ENCODE measurements at places on chromosomes 4 and X.

DNA sequence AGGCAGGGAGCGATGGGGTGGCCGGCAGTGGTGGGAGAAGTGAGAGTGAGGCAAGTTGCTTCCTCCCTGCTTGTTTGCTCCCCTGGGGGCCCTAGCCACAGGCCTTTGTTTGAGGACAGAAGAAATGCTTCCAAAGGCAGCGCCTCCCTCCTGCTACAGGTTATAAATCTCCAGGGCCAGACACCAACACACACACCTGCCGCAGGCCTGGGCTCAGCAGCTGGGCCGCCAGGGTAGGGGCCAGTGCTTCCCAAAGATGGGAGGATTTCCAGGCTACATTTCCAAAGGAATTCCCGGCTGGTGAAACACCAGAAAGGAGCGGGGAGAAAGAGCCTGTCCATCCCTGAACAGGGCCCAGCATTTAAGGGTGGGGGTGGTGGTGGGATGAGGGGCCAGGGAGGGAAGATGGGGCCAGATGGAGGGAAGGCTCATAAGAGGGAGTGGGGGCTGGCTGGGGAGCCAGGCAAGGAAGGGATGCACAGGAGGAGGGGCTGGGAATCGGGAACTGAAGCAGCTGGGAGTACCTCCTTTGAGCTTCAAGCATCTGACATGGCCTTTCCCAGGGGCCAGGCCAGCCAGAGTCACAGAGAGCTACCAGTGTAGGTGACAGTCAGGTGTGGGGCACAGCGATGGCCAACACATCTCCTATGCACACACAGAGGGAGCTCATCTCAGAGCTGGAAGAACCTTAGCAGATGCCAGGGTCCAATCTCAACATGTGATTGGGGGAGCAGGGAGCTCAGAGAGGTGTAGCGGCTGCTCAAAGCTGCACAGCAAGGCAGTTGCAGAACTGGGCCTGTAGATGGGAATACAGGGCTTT is 143.9 kb downstream of the PJA1 start:
- DNase-seq, result no peak

- DNase-seq, result no peak
These were observed 782.5 kb downstream of the FAT4 start for GRCh38 chr4:126097155-126097799.

GRCh38 chr4:67765928-67766327 is 11.7 kb upstream of the GNRHR start:
- DNase-seq, result no peak

GRCh38 chrX:70132877-70133302 is 357 bp upstream of the IGBP1 start:
- no peak for DNase-seq

- peak; percentile 64 for DNase-seq
These were observed 754 bp downstream of the MTMR1 start for GRCh38 chrX:150693725-150694574.

DNA sequence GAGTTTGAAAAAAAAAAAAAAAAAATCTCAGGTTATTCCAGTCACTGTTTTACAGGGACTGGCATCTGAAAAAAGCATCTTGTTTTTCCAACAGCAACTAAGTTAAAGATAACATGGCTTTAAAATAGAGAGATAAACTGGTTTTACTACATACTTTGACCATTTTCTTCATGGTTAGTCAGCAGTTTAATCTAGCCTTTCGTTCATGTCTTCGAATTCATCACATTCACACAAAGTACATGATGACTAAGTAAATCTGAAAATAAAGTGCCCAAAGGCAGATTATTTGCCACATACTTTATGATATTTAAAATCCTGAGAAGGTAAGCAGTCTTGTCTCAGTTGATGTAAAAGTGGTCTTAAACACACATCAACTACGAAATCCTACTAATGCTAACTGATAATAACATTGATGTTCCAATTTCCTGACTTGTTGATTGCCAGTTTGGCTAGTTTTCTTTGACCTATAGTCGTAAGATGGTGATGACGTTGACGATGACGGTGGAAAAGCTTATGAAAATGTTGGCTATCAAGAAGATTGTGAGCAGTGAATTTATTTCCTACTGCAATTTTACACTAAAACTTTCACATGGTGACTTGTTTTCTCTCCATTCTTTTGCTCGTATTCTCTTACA is 540.5 kb upstream of the BOD1L1 start:
- no peak for DNase-seq

- DNase-seq, result no peak
These were observed 59.0 kb downstream of the APBB2 start for GRCh38 chr4:41155194-41155830.

GRCh38 chr4:125693228-125693627 is 378.5 kb downstream of the FAT4 start:
- no peak for DNase-seq

- no peak for DNase-seq
These were observed 556.1 kb downstream of the IL1RAPL1 start for GRCh38 chrX:29143356-29143755.

GRCh38 chrX:29478336-29479069 is 736.9 kb upstream of the MAGEB2 start:
- no peak for DNase-seq

- no peak for DNase-seq
These were observed 56.6 kb downstream of the AREG start for GRCh38 chr4:74501579-74501978.

- DNase-seq, result peak; percentile 24
These were observed 330.9 kb downstream of the SPOCK3 start for GRCh38 chr4:166903408-166903807.

GRCh38 chr4:77538574-77539157 is 67.0 kb upstream of the CXCL13 start:
- no peak for DNase-seq

DNA sequence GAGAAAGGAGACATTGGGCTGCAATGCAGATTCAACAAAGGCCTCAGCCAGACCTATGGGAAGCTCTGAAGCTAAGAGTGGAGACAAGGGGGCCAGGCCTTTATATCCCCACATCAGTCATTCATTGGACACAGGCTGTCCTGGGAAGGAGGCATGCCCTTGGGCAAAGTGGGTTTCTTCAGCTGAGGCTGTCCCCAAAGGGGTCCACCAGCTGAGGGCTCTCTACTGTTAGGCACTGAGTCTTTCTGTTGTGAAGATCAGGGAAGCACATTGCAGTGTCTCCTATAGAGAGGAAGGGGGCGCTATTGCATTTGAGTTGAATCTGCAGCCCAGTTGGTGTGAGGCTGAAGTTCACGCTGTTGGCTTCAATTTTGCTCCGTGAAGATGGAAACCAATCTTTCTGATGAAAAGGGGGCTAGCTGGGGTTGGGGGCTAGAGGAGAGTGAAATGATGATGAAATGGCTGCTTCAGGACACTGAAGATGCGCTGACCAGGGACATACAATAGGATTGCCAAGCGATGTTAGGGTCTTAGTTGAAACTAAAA is 48.0 kb downstream of the SLC25A5 start:
- peak; percentile 78 for DNase-seq

DNA sequence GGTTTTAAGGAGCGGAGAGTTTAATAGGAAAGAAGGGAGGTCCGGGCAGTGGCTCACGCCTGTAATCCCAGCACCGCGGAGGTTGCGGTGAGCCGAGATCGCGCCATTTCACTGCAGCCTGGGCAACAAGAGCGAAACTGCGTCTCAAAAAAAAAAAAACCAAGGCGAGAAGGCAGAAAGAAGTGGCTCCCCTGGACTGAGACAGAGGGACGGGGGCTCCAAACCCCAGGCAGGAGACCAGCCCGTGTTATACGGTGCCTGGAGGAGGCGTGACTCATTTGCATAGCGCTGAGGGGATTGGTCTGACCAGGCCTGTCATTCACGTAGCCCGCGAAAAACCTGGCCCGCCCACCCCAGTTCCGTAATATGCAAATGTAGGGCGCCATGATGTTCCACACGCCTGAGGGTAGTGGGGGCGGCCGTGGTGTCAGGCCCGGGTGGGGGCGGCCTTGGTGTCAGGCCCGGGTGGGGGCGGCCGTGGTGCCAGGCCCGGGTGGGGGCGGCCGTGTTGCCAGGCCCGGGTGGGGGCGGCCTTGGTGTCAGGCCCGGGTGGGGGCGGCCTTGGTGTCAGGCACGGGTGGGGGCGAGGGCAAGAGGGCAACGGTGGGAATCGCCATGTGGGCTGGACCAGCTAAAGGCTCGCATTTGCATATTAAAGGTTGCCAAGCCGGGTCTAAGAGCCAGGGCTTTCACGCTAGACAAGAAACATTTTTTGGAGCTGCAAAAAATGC is 2.1 kb downstream of the PLCXD1 start:
- DNase-seq, result peak; percentile 97

GRCh38 chr4:78409612-78410202 is 141.9 kb upstream of the ANXA3 start:
- DNase-seq, result no peak

DNA sequence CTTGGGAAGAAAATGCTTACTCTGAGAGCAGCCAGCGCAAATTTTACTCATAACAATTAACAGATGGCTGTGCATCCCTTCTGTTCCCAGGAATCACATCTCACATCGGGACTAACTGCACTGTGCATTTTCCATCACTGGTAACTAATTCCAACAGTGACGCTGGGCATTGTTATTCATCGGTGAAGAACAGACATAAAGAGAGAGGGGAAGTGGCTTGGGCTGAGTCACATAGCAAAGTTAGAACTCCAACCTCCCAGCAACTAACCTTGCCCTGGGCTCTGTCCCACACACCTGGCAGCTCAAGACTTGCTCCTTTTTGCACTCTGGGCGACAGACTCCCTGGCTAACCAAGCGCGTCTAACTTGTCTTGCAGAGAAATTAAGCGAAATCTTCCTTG is 6.4 kb upstream of the LONRF3 start:
- DNase-seq, result no peak

DNA sequence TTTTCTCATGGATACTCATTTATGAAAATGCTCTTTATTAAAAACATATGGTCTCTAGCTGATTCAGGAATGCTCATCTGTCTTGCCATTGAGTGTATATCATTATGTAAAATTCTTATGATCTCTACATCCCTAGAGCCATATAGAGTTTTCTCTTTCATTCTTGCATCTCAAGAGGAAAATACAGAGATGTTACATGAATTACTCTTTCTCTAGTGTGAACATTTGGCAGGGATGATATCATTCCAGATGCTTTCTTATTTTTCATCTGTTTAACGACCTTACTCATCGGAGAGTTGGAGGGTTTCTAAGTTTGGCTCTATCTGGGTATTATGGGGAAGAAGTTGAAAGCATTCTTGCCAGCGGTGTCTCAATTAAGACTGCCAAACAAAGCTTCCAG is 202.9 kb upstream of the SLC7A11 start:
- DNase-seq, result peak; percentile 36

DNA sequence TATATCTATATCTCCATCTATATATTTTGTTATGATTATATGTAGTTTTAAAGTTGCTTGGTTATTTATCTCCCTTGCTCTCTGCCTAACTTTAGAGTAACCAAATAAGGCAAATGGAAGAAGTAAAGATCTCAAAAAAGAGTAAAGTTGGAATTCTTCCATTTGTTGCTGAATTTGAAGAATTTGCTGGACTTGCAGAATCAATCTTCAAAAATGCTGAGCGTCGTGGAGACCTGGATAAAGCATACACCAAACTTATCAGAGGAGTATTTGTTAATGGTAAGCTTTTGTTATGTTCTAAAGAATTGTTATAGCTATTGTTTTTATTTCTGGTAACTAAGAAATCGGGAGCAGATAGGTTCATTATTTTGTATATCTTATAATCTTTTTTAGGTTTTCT is 43.2 kb downstream of the EXOC1 start:
- no peak for DNase-seq

DNA sequence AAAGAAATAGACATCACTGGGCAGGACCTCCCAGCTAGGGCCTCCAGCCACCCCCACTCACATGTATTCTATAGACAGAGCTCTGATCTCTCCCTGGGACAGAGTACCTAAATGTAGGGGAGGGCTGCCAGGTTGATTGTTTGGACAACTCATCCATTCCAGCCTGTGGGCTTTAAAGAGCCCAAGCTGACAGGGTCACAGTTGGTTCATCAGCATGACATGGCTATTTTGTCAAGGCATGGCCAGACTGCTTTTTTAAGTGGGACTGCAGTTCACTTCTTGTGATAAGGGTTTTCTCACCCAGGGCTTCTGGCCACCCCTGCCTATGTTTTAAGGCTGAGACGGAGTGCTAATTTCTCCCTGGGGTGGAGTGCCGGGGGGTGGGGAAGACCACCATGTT is 63.3 kb downstream of the KLHL4 start:
- DNase-seq, result no peak
